ENCODE measurements at places on chromosomes 6 and 20.

GRCh38 chr6:30601436-30601814 is 15.6 kb downstream of the PPP1R10 start:
- DNase-seq, result no peak

DNA sequence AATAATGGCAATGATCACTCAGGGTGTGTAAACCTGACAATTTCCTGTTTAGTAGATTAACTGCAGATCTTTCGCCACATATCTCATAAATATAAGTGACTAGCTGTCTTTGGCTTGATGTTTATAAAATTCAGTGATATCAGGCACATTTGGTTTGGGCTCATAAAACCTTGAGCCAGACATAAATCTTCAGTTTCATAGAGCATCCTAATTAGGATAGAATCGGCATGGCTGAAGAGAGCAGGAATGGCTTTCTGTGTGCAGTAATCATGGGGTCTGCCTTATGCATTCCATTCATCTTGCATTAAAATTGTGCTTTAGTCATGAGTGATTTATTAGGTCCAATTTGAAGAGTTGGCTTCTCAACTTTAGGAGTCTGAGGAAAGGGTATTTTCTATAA is 27.2 kb downstream of the AIG1 start:
- no peak for DNase-seq

- DNase-seq, result no peak
These were observed 278.8 kb upstream of the JARID2 start for GRCh38 chr6:14966906-14967711.

DNA sequence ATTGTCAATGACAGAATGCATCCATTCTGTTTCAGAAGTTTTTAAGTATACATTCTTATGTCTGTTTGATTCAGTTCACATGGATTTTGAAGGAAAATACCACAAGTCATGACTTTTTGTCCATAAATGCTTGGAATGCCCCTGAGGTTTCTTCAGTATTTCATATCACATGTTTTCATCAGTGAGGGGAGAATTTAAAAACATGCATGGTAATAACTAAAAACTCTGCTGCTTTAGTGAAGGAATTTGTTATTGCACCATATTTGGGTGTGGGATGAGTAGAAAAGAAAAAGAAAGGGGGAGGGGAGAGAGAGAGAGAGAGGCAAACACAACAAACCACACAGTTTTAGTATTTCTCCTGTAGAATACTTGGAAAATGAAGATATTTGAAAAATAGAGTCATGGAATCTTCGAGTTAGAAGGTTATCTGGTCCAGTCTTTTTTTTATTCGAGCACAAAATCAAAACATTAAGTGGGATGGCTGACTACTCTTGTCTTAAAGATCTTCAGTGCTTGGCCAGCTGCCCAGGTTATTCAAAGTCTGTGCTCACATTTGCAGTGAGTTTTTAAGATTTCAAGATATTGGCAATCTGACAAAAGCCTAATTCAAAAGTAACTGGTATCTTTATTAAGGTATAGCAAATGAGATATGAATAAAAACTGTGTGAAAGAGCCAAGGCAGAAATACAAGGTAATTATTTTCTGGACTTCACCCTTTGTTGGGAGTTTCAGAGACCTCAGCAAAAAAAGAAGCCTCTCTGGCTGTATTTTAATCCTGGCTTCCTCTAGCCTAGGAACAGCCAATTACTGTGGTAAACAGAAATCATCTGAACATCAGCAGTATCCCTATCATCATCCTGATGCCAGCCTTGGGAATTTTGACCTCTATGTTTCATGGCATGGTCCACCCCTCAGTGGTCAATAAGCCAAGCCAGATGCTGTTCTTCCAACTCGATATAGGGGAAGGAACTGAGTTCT is 687.9 kb upstream of the CITED2 start:
- DNase-seq, result no peak

DNA sequence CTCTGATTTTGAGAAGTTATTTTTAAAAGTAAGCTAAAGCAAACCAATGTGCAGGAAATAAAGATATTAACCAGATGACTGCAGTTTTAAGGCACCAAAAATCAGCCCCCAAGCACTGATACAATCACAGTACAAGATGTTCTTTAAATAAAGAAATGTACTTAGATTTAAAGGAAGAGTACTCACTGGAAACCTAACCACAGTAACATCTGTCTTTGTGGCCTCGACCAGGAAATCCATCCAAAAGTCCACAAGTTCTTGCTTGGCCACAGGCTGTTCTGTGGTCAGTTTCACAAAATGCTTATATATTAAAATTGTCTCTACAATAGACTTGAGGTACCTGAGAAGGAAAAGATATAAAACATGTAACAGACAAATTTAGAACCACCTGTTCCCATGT is 105.9 kb upstream of the MAP7 start:
- DNase-seq, result no peak

DNA sequence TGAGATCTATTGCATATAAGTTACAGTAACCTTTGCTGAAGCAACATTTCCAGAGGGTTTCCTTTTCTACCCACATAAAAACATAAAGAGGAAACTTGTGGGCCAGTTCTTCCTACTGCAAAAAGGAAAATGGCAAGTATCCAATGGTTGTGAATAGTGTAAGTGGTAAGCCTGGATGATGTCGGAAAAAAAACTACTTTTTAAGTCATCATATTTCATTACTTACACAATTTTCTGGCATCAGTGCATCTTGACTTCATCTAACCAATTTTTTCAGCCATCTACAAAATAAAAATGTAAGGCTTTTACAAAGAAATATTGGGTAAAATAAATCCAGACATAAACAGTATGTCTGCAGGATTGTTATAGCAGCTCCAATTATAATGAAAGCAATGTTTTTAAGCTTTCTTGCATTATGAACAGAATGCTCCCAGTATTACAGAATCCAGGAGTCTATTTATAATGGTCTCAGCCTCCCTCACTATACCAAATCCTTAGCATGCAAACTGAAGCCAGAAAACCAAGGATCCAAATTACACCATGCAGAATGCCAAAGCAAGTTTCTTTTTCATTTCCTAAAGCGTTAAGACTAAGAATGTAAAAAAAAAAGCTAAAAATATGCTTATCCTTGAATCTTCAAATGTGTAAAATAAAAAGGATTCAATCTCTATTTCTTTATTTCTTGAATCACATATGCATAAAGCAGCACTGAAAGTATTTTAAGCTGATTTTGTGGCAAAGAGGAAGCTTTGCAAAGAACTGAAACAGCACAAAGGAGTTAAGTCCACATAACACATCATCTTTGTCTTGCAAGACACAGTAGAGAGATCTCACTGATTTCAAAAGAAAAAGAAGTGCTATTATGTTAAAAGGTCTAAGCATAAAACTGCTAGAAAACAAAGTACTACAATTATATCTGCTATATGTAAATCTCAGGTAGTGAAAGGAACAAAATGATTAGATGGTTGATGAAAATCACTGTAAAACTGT is 126.8 kb upstream of the HMGCLL1 start:
- DNase-seq, result no peak

DNA sequence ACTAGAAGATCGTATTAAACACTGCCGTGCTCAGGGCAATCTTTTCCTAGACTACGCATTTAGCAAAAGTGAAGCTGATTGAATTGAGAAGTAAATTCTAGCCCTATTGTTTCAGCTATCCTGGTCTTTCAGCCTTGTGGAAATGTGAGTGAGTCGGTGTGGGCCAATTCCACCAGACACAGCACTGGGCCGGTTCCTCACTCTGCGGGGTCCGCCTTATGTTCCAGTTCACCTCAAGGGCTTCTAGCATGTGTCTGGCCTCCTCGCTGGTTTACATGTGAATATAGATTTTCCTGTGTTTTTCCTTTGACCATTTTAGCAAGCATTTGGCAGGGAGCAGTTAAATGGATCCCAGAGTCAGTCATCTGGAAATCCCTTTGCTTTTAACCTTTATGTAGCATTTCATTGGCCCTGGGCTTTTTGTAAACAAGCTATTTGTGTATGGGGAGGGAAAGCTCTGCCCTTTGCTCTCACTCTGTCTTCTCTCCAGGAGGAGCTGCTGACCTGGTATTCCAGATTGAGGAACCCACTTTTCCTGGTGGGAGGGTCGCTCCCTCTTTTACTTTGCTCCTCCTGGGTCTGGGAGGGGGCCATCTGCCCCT is 12.4 kb upstream of the GTSF1L start:
- DNase-seq, result no peak

DNA sequence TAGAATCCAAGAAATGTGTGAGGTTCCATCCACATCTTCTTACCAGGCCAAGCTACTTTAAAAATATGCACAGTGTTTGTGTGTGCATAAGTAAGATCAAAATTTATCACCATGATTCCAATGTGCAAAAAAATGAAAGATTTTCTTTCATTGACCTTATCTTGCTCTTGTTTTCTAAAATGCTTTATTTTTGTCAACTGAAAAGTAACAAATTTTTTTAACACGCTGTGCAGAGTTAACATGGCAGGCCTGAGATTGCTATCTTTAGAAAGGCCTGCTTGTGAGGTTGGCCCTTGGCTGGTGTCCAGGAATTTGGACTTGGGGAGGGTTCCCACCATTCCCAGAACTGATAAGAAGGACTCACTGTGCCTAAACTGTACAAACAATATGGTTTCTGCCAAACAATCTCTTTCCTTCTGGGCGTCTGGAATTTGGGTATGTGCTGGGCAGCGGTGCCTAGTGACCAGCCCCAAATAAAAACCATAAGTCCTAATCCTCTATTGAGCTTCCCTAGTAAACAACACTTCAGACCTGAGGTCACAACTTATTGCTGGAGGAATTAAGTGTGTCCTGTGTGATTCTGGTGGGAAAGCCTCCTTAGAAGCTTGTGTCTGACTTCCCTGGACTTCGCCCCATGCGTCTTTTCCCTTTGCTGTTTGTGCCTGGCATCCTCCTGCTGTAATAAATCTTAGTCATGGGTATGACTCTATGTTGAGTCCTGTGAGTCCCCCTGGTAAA is 19.8 kb upstream of the MYLIP start:
- no peak for DNase-seq

Measured in CD8-positive, alpha-beta T cell (primary cell).